ENCODE measurements at places on chromosomes 3 and 15.

- no peak for DNase-seq
Observed at GRCh38 chr3:178754852-178755510, 218.7 kb downstream of the KCNMB2 start.

GRCh38 chr15:45995800-45996199, 361.0 kb downstream of the SQOR start:
- DNase-seq, result no peak

- DNase-seq, result no peak
Observed at GRCh38 chr3:126024049-126024854, 55.3 kb downstream of the ROPN1B start.

DNA sequence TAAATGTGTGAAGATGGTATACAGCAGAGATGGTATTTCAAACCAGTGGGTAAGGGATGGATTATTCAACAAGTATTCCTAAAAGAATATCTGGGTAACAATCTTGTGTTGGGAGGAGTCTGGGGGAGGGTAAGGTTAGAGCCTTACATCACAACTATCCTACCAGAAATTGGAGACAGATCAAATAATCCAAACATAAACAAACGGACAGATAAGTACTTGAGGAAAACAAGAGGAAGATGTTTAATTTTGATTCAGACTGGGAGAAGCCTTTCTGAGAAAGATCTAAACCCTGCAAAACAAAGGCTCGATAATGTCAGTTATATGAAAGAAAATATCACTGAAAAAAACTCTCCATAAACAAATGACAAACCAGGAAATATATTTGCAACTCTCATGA, 77.9 kb downstream of the SLC9A9 start:
- DNase-seq, result no peak

- DNase-seq, result no peak
Observed at GRCh38 chr15:45021348-45021747, 1.6 kb upstream of the SORD start.

DNA sequence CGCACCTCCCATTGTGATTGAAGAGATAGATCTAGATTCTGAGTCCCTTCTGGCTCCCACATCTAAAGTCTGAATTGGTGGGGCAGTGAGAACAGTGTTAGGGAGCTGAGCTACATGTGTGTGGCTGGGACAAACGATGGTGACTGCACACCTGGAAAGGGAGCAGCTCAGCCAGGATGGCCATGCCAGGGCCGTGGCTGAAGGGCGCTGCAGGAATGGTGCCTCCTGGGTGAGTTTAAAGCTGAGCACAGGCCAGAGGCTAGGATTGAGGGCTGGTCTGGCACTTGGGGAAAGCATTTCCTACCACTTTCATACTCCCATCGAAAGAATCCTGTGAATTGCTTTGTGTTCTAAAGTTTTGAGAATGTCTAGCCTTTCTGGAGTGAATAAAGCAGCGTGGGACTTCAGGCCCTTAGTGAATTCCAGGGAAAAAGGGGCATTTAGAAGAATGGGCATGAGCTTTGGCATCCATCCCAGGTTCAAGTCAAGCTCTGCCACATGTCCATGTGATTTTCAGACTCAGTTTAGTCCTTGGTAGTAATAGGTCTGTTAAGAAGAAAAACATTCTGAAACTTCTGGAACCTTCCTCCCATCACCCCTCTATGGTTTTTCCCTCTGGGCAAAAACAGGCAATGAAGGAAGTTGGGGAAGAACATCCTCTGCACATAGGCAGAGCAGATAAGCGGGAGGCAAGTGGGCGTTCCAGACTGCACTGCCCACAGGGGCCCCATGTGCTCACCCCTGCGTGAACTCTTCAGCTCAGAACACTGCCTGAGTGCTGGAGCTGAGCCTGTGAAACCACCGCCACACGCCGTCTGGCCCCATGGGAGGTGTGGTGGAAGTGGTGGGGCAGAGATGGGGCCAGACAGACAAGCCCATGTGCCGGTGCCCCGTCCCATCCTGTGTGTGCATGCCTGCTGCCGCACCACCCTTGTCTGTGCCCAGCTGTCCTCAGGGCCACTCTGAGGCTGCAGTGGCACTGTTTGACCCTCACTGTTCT, 12.9 kb upstream of the CPNE9 start:
- no peak for DNase-seq

DNA sequence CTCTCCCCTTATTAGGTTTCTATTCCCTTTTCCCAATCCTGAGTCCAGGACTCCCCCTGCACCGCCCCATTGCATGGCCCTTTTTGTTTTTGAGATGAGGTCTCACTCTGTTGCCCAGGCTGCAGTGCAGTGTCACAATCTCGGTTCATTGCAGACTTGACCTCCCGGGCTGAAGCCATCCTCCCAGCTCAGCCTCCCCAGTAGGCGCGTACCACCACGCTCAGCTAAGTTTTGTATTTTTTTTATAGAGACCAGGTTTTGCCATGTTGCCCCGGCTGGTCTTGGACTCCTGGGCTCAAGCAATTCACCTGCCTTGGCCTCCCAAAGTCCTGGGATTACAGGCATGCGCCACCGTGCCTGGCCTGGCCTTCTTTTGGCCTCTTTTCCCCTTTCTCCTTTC, 29.3 kb downstream of the PDIA5 start:
- no peak for DNase-seq

GRCh38 chr3:11248596-11248995, 23.6 kb upstream of the ATG7 start:
- DNase-seq, result no peak

DNA sequence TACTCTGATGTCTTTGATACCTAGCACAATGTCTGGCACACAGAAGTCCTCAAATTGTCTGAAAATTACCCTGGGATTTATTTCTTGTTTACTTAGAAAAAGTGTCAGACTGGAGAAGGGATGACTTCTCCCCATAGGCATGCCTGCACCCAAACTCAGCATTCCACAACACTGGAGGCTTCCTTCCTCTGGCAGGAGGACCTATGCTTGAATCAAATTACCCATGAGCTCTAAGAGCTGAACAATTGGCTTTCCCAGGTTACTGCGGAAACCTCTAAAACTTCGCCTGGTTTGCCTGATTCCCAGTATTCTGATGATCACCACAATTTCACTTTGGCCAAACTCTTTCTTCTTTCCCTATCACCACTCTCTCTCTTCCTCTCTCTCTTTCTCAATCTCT, 217.4 kb downstream of the DIPK2A start:
- peak; percentile 23 for DNase-seq

Data from fibroblast of skin of left quadriceps (primary cell).